ENCODE measurements at places on chromosomes 13 and 19.

DNA sequence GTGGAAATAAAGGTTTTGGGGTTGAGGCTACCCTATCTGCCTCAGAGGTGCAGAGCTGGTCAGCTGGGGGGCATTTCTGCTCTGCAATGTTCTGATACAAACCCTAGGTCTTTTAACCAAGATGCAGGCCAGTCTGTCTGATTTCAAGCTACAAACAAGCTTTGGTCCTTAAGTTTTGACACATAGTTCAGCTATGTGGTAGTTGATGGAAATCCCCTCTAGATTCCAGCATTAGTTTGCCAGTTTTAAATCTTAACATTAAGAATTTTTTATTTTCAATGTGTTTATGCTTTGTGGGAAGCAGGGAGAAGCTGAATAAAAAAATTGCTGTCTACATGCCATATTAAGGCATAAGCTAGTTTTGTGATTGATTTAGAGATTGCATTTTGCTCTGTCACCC, 225.7 kb downstream of the LMO7 start:
- peak; percentile 24 for DNase-seq

GRCh38 chr19:35696835-35697234, 7.5 kb upstream of the ZBTB32 start:
- no peak for DNase-seq

DNA sequence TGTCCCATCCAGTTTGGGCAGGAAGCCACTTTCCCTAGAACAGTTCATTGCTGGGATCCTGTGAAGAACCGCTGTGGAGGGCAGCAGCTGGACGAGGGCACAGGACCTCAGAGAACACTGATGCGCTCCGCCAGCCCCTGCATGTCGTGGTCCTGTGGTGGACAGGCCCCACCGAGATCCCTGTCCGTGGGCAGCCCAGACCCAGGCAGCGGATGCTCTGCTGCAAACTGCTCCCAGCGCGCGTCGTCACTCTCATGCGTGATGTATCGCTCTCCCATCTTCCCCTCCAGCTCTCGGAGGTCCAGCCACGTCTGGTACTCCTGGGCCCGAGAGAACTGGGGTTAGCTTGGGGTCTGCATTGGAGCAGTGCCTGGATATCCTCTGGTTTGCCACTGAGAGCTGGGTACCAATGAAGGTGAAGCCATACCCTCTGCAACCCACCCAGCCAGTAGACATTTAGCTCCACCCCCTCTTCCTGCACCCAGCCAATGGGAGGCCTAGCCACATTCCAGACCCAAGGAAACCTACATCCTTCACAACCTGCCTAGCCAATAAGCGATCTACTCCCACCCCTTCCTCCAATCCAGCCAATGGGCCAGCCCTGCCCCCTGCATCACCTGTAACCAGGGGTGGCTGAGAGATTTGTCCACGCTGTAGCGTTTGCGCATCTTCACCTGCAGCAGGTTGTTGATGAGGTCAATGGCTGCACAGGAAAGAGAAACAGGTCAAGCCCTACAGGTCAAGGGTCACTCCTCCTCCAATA, 13.6 kb upstream of the DACT3 start:
- DNase-seq: no peak

GRCh38 chr19:22052644-22053013, 345 bp downstream of the ZNF257 start:
- no peak for DNase-seq

GRCh38 chr19:48136547-48136946, 25.9 kb upstream of the PLA2G4C start:
- DNase-seq: no peak

DNA sequence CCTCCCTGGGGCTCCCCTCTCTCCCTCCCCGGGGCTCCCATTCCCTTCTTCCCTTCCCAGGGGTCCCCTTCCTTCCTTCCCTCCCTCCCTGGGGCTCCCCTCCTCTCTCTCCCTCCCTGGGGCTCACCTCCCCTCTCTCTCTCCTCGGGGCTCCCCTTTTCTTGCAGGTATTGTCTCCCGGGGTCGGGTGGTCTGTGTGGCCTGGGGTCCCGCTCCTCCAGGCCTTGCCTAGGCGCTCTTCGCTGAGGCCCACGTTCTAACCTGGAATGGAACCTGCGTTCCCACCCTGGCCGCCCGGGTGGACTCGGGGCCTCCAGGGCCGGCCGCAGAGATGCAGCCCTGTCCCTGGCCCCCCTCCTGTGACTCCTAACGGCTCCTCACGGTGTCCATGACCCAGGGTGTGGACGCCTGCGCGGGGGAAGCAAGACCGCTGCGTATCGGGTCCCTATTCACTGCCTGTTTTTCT, 940 bp upstream of the DCUN1D2 start:
- DNase-seq: peak; percentile 36

DNA sequence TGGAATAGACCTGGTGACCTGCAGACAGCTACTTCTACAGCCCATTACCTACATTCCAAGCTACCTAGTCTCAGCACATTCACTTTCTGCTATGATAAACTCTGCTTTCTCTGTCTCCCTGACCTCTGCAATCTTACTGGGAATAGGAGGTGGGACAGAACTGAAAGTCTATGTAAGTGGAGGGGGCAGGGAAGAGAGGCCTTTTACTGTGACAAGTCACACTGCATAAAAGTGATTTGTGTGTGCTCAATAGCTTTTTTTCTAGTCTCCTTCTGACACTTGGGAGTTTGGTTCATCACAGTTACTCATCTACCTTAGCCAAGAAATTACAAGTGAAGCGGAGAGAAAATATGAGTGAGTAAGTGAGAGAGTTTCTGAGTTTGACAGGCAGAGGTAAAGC, 322.4 kb downstream of the OLFM4 start:
- DNase-seq: no peak

- no peak for DNase-seq
Measured at GRCh38 chr19:35988824-35989223, 6.2 kb upstream of the SDHAF1 start.

DNA sequence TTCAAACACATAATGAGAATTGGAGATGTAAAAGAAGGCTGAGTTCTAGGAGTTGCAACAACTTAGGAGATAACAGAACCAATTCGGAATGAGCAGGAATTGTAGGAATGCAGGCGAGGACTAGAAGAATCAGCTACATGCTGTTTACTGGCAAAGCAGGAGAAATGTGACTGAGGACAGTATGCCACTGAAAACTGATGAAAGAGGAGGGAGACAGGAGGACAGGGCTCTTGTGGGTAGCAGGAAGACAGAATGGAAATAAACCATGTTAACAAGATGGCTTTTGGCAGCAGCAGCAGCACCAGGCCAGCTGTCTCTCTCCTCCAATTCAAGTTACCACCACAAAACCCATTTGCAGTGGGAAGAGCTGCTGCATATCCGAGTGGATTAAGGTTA, 91.0 kb upstream of the SLC15A1 start:
- no peak for DNase-seq

DNA sequence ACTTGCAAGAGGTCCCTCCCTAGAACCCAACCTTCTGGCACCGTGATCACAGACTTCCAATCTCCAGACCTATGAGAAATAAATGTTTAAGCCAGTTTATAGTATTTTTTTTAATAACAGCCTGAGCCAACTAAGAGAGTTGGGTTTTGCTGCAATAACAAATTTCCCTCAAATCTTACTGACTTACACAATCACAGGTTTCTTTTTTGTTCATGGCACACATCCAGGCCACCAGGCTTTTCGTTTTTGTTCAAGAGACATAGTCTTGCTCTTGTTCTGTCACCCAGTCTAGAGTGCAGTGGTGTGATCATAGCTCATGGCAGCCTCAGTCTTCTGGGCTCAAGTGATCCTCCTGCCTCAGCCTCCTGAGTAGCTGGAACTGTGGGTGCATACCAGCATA, 2.0 kb upstream of the SELENOV start:
- DNase-seq: no peak

- no peak for DNase-seq
Measured at GRCh38 chr19:7987114-7987768, 18.2 kb downstream of the ELAVL1 start.

DNA sequence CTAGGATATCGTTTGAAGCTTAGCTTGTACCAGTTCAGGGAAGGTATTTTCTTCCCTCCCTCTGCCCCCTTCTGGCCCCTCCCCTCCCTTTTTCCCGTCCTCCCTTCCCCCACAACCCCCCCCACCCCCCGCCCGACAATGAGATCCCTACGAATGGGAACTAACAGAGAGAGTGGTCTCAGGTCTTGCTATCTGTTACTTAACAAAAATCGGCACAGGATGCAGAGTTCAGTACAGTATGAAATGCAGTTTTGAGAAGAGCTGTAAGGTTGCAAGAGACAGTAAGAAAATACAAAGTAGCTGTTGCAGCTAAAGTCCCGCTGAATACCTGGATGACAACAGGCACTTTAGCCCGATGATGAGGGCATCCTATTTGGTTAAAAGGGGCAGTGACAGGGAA, 3.1 kb upstream of the DACH1 start:
- DNase-seq: no peak

- peak; percentile 16 for DNase-seq
Measured at GRCh38 chr19:33348301-33349010, 25.1 kb upstream of the CEBPG start.

DNA sequence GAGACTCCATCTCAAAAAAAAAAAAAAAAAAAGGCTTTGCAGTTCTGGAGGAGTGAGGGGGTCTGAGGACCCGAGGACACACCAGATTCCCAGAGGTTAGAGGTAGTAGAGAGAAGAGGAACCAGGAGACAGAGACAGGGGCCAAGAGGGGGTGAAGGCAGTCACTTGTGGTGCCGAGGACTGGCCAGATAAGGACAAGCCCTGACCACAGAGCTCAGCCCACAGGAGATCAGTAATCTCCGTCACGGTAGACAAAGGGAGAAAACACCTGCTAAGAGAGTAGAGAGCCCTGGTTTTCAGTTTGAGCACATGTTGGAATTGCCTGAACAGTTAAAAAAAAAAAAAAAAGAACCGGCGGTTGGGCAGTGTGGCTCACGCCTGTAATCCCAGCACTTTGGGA, 1.7 kb upstream of the PRAM1 start:
- DNase-seq: no peak

GRCh38 chr13:74687442-74688182, 553.4 kb upstream of the KLF12 start:
- DNase-seq: peak; percentile 15

- DNase-seq: no peak
Measured at GRCh38 chr19:3783660-3784584, 2.3 kb downstream of the MATK start.

DNA sequence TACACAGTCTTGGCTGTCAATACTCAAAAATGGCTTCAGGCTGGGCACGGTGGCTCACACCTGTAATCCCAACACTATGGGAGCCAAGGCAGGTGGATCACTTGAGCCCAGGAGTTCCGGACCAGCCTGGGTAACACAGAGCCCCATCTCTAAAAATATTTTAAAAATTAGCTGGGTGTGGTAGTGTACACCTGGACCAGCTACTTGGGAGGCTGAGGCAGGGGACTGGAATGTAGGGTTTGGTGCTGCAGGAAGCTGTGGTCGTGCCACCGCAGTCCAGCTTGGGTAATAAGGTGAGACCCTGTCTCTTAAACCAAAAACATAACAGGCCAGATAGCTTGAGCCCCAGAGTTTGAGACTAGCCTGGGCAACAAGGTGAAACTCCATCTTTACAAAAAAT, 6.7 kb upstream of the CHERP start:
- DNase-seq: no peak

DNA sequence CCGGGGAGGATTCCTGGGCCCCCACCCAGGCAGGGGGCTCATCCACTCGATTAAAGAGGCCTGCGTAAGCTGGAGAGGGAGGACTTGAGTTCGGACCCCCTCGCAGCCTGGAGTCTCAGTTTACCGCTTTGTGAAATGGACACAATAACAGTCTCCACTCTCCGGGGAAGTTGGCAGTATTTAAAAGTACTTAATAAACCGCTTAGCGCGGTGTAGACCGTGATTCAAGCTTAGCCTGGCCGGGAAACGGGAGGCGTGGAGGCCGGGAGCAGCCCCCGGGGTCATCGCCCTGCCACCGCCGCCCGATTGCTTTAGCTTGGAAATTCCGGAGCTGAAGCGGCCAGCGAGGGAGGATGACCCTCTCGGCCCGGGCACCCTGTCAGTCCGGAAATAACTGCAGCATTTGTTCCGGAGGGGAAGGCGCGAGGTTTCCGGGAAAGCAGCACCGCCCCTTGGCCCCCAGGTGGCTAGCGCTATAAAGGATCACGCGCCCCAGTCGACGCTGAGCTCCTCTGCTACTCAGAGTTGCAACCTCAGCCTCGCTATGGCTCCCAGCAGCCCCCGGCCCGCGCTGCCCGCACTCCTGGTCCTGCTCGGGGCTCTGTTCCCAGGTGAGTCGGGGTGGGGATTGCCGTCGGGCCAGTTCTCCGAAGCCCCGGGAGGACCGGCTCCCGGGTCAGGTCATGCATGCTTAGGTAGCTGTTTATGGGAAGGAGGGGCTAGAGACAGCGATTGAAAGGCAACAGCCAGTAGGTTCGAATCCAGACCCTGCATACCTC, at the start of gene ICAM1:
Gene ICAM1 (plus strand): TSS at position 505 of the 779 bp plus-strand sequence. CDS start 40 bp downstream, at position 545.
- peak; percentile 90 for DNase-seq

GRCh38 chr19:7986321-7987113, 18.9 kb downstream of the ELAVL1 start:
- DNase-seq: peak; percentile 63

- DNase-seq: peak; percentile 72
Measured at GRCh38 chr13:75180805-75181455, 301.0 kb downstream of the TBC1D4 start.

DNA sequence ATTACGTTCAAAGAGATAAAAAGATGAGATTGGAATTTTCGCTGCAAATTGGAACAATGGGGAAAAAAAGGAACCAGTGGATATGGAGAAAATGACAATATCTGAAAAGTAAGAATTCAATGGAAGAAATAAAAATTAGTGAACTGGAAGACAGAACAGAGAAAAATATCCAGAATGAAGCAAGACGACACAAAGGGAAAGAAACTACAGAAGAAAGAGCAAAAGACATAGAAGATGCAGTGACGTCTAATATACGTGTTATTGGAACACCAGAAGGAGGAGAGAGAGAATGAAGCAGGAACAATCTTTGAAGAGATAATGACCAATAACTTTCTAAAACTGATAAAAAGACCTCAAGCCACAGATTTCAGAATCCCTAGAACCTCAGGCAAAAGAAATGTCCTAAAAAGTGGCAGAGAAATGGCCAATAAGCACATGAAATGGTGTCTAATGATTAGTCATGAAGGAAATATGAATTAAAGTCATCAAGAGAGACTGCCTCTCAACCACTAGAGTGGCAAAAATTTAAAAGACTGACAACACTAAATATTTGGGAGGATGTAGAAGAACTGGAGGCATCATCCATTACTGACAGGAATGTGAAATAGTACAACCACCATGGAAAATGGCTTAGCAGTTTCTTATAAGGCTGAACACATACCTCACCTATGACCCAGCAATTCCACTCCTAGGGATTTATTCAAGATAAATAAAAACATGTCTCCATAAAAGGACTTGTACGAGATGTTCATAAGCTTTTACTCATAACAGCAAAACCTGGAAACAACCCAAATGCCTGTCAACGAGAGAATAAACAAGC, 56.5 kb downstream of the GADD45B start:
- peak; percentile 96 for DNase-seq

- peak; percentile 34 for DNase-seq
Measured at GRCh38 chr13:80276371-80277289, 64.3 kb downstream of the SPRY2 start.

DNA sequence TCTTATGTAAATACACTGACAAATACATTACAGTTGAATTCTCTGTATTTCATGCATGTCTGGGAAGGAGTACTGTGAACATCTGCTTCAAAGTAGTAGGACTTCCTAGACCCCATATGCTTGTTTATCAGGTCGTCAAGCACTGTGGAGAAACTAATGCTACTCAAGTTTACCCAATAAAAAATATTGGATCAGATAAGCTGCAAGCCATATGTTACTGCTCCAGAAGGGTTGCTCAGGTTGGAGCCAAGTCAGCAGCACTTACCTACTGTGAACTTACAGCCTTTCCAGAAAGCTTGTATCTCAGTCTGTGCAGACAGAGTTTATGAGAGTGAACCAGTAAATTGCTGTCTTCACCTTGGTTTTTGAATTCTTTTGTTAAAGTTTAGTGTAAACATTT, 36.2 kb downstream of the SLAIN1 start:
- no peak for DNase-seq
